Stimulated activated CD8-positive, alpha-beta memory T cell treated with anti-CD3 and anti-CD28 coated beads, Interleukin-15, amount 100 ng/mL, for 4 hours (primary cell): ENCODE measurements at places on chromosomes 11 and 22.

DNA sequence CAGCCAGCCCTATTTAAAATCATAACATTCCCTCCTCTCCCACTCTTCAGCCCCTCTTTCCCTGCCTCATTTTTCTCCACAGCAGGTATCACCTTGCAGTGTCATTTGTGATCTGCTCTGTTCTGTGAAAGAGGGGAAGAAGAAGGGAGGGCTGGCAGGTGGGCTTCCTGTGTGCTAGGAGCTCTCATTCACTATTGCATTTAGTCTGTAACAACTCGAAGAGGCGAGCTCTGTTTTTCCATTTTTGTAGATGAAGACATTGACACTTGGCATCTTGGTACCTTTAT, 52.1 kb upstream of the CRYBB3 start:
- no peak for DNase-seq

DNA sequence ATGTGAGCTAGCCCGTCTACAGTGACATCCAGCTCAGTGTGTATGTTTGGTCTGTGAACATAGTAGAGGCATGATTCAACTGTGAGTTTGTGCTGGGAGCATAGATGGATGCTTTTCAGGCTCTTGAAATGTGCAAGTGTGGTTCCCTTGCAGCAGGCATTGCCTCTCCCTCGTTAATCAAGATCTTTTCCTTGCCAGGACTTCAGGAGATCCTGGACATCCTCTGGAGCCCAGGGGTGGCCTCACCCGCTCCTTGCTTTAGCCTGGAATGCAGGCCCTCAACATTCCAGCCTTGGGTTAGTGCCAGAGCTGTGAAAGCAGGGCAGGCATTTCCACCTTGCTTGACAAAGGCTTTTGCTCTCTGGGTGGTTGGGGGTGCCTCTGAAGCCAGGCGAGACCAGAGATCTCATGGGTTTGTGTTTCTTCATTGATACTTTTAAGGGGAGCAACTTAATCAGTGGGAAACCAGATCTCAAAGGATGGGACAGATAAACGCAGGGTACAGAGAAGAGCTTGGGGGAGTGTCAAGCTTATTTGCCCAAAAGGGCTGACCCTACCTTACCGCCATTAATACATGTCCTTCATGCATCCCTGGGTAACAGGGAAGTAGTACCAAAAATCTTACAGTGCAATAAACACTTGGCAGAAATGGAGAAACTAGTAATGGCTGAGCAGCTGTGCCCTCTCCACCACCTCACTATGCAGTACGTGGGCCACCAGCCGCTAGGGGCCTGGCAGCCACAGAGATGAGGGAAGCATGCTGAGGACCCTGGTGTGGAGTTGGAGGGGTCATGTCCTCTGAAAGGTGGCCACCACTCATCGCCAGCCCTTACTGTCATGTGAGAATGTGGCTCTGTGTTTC, 72.1 kb downstream of the PTPRJ start:
- DNase-seq, result no peak

DNA sequence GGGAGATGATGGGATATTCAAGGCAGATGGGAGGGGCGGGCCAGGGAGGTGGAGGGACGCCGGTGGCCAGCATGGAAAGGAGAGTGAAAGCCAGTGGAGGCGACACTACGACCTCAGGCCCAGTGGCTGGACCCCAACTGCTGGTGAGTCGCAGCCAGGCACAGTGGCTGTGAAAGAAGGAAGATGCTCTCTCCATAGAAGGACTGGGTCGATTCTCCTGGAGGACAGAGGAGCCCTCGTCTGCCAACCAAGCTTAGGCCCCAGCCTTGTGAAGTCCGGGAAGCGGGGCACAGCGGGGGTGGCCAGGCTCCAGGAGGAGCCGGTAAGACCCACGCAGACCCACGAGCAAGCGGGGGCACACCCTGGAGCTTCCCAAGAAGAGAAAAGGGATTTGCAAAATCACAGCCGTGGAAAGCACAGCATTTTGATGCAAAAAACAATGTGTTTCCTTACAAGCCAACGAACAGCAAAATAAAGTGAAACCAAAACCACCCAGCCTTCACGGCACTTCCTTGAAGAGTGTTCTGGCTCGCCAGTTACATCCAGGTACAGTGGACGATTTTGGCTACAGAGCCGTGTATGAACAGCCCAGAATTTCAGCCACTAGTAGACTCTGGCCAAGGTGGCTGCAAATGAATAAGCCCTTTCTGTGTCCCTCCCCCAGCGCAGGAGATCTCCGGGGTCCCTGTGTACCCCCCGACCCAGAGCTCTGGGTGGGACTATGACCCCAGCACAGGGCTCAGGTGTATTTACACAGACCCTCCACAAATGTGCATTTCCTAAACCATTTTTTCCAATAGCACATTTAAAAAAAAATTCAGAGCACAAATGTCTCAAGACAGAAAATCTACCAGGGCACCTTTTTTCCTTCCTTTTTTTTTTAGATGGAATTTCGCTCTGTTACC, 96.9 kb downstream of the TRMU start:
- DNase-seq, result no peak

GRCh38 chr11:128346804-128347203, 240.6 kb downstream of the ETS1 start:
- DNase-seq, result no peak

GRCh38 chr11:62603072-62603408, 1.4 kb upstream of the MTA2 start:
- no peak for DNase-seq

- no peak for DNase-seq
Observed at GRCh38 chr11:66904981-66905521, 48.2 kb downstream of the LRFN4 start.

DNA sequence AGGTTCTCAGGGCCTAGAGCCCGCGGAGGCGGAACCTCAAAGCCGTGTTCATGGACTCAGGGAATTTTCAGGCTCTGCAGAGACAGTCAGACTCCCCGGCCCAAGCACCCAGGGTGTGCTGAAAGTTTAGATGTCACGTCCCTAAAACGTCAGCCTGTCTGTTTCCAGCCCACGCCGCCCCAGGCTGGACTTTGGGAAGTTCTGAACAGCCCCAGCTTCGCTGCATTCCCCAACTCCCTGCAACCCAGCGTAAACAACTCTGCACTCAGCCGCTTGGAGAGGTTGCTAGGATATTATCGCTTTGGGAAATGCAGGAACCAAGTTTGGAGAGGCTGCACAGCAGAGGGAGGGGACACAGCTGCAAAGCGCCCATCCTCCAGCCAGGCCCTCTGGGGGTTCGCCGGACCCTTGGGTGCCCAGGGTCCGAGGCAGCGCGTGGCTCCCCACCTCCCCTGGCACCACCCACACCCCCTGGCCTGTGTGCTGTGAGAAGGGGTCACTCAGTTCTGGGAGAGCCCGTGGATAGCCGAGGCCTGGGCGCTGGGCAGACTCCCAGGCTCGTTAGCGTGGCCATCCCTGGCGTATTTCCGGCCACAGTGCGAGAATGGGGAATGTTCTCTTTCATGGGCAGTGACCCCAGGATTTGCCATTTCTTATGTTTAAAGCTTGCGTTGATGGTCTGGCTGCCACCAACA, 120.5 kb upstream of the FGF3 start:
- no peak for DNase-seq

GRCh38 chr11:79039122-79039521, 401.7 kb downstream of the TENM4 start:
- no peak for DNase-seq

DNA sequence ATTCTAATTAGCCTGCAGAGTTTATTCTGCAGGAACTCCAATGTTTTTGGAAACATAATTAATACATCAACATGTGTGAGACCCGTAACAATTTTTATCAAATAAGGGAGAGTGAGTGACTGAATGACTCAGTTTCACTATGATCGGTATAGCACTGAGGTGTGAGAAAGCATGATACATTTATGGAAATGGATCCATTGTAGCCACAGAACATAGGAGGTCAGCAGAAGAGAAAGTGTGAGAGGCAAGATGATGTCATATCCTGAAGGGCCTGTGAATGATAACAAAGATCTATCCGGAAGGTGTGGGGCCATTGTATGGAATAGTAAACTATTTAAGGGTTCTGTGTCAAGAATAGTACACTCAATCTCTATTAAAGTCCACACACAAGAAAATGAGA, 1406.1 kb upstream of the TENM4 start:
- DNase-seq, result no peak

DNA sequence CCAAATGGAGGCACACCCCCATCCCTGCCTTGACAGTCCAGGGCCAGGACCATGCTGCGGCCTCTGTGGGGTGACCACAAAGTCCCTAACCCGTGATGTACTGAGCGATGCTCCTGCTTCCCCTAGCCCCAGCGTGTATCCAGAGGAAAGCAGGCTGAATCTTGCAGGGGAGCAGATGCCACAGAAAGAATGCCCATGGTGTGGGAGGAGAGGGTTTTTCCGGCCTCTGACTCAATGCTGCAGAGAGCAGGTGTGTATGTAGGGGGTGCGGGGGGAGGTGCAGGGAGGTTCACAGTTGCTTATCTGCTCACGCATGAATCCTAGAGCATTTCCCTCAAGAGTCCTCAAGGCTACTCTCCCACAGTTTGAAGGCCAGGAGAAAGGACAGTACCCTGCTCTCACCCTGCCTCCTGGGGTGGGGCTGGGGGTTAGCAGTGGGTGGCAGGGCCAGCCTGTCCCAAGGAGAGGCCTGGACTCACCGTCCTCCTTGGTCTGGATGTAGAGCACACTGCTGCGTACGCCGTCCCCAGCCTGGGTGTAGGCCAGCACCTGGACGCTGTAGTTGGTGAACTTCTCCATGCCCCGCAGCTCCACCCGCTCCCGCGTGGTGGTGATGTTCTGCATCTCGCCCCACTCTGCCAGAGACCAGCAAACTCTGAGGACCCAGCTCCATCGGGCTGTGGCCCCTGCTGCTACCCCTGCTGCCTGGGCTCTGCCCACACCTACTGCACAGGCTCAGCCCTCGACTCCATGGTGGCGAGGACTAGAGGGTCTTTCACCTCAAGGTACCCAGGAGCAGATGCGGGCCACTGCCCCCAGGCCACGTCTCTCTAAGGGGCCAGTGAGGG, 130.8 kb downstream of the CEP164 start:
- no peak for DNase-seq

DNA sequence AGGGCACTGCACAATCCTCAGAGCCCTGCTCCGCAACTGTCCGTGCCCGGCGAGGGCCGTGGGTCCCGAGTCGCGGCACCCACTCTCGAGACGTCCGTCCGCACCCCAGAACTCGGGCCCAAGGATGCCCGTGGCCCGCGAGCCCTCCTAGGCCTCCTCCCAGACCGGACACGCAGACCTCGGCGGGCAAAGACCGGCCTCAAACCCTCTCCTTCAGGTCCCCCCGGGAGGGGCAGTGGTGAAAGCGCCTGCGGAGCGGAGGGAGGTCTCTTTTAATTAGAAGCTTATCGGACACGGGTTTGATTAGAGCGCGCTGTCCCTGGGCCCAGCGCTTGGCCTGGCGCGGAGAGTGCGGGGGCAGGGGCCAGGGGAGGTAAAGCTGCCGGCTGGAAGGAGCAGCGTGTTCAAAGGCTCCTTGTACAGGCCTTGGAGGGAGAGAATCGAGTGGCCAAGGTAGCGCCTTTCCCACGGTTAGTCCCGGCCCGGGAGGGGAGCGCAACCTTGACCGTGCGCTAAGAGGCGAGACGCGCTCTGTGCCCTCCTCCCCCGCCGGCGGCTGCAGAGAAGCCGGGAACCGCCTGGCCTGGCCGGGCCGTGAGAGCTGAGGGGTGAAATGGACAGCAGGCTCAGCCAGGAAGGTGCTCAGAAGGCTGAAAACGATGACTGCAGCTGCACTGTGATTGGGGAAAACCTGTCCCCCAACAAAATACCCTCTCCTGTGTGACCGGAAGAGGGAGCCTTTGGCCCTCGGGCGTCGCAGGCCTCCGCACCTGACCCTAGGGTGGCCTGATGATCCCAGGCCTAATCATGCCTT, 4.6 kb downstream of the WT1 start:
- DNase-seq, result no peak

- DNase-seq, result no peak
Observed at GRCh38 chr11:58998480-58999290, 59.4 kb downstream of the GLYATL1 start.

DNA sequence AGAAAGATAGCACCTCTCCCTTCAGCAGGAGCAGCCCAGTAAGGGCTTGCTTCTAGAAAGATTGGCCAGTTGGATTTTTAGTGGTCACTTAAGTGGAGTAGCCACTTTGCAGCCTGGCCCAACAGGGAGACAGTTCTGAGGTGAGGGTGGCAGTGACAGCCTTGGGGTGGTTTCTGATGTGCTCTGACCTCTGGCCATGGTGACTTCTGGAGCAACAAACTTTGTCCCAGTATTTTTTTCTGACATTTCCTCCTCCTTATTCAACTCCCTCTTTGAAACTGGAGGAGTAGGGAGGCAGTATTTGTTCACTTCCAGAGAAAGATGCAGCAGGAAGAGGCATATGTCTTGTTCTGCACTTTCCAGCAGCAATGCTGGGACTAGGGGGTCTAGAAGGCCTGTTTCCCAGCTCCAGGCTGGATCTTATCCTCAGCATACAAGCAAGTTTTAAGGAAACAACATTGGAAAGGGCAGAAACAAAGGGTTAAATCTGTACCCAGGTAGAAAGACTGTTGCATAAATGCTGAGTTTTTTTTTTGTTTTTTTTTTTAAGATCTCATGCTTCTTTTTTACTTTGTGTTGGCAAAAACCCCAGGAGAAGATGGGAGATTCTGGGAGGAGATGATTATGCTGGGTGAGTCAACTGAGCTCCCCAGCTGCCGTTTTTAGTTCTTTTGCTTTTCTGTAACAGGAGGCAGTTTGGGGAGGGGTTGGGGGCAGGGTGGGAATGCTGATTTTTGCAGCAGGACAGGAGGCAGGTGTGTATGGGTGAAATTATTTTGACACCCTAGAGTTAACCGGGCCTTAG, 37.2 kb downstream of the RCOR2 start:
- DNase-seq, result no peak

DNA sequence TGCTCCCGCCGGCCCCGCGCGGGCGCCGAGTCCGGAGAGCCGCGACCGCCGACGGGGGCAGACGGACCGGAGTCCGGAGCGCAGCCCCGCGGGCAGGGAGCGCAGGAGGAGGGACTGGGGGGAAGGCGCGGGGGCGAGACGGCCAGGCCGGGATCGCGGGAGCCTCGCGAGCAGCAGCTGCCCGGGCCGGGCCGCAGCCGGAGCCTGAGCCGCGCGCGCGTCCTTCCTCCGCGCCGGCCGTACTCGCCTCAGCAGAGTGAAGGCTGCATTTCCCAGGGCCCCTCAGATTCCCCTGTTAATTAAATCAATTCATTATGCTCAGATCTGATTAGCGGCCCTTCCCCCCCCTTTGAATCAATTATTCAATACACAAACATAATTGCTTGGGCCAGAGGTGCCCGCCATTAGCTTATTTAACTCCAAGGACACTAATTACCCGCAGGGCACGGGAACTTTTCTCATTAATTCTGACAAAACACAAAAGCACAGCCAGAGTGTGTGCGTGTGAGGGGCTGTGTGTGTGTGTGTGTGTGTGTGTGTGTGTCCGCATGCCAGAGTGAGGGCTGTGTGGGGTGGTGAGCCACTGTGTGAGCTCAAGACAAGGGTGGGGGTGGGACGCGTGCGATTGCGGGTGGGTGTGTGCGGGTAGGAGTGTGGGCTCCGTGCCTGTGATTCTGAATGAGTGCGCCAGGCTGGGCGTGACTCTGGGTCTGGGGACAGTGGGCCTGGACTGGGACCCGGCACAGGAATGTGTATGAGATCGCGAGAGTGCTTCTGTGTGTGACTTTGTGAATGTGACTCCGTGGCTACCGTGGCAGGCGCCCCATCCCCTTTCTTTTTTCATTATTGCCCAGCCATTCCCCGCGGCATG, 5.1 kb upstream of the LMO1 start:
- DNase-seq, result no peak
